Lower lobe of right lung (tissue), 2 donors: ENCODE measurements at places on chromosomes 5 and 9. TPM values are rescaled to one million over a fixed set of nuclear protein-coding genes. Genes with fewer than 3 reads are reported as not detected.

- DNase-seq = no peak
Measured at GRCh38 chr9:14293801-14294200, 20.1 kb downstream of the NFIB start.

GRCh38 chr5:16780325-16780724 lies 155.8 kb downstream of the MYO10 start:
- no peak for DNase-seq

DNA sequence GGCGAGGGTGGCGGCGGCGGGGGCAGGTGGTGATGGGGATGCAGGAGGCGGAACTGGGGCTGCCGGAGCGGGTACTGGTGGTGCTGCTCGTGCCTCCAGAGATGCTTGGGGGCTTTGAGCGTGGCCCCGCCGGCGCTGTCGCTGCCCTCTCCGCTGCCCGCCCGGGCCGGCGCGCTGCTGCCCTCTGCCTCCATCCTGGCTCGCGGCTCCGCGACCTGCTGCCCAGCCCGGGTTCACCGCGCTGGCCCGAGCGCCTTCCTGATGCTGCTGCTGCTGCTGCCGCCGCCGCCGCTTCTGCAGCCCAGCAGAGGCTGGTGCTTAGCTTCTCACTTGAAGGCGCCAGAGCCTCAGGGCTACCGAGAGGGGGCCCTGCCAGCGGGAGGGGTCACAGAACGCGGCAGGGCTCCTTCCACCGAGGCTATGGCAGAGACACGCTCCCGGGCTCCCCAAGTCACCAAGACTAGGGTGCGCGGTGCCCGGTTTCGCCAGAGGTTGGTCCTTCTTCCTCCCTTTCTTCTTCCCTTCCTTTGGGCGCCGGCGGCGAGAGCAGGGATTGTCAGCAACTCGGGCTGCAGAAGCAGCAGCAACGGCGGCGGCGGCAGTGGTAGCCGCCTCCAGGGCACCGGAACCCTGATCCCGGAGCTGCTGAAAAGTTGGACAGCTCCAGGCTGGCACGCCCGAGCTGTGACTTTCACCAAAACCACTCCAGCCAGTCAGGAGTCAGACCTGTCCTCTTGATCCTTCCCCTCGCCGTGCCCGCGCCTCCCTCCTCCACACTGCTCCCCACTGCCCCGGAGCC lies at the start of gene PDE4D:
PDE4D (minus strand) TSS at position 298 of the 799 bp plus-strand sequence.
- DNase-seq = peak; percentile 66

GRCh38 chr5:151139015-151139414 lies 18.6 kb downstream of the ANXA6 start:
- DNase-seq = no peak

DNA sequence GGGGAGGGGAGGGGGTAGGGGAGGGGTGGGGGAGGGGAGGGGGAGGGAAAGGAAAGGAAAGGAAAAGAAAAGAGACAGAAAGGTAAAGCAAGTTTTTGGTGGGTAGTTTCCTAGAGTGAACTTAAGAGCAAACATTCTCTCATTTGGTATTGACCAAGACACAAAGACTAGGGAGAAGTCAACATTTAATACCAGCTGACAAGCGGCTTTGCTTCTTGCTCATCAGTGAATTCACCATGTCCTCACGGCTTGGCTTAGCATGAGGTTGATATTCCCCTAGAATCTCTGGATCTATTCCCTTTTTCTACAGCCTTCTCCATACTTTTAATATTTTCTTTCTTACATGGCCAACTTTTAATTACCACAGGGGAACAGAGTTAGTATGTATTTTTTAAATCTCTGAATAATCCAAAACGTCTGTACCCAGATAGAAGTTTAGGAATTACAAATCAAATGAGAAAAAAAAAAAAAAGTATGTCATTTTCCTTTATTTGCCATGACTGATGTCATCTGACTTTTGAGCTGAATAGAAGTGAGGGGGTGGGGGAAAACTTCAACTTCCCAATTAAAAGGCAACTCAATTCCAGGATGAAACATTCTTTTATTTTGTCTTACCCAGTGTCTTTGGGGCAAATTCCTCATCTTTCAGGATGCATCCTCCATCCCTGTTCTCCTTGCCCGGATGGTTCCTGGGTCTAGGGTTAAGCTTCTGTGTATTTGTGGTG lies 40.1 kb upstream of the GLIS3 start:
- DNase-seq = no peak

DNA sequence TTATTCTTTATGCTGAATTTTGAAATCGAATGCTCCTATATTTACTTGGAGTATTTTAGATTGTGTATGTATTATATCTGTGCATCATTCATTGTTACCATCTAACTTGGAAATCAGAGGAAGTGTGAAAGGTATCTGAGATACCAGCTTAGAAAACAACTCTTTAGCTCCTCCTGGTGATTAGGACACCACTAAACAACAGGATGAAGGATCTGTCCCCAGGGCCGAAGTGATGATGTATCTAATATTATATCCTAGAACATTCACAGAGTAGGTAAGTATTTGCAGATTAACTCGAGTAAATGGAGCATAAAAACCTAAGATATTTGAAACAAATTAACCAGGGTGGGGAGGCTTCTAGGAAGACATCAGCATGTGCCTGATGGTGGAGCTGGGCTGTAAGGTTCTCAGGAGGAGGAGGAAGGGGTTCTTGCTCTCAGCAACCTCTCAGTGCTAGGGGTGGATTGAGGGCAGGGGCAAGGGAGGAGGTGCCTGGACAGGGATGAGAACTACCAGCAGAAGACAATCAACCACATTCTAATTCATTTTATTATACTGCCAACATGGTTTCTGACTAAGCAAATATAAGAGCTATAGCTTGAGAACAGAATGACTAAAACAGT lies 2.6 kb upstream of the NFIL3 start:
- DNase-seq = no peak

DNA sequence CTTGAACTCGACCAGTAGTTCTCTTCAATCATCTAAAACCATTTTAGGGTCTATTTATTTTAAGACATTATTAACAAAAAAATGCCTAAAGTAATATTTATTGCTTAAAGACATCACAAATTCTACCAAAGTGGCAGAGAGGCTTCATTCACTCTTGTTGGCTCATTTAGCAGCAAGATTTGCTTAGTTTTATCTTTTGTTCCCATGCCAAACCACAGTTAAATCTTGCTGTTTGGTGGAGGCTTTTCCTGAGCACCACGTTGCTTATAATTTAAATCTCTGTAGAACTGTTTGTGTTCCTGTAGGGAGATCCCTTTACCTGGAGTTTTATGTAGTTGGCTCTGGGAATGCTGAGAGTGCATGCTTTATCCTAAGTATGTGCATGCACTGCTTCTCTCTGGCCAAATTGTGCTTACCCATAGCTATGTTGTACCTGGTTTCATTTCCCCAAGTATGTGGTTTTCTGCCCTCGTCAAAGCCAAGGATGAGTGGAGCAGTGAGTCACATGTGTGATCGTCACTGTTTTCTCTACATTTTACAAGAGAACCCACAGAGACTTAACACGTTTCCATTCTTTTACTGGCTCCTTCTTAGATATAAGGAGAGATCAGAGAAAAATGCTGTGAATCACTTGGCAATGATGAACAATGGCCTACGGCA lies 42.1 kb upstream of the MAST4 start:
- DNase-seq = no peak

DNA sequence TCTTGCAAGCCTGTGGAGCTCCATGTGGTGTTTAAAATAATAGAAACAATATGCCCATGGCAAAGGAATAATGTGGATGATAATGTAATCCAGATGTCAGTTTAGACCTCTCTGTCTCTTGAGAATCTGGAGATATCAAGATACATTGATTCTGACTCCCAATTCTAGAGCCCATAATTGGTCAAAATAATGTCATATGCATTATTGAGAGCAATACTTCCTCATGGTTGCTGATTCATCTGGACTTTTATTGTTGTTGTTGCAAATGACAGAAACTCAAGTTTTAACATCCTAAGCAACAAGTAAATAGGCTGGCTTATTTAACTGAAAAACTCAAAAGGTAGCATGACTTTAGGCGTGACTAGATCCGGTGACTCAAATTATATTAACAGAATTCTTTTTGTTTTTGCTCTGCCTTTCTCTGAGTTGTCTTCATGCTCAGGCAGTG lies 152.1 kb downstream of the PCSK1 start:
- no peak for DNase-seq

- DNase-seq = no peak
Measured at GRCh38 chr5:137286025-137286610, 213.0 kb downstream of the SPOCK1 start.

GRCh38 chr5:97728920-97729319 lies 545.9 kb upstream of the RIOK2 start:
- no peak for DNase-seq

DNA sequence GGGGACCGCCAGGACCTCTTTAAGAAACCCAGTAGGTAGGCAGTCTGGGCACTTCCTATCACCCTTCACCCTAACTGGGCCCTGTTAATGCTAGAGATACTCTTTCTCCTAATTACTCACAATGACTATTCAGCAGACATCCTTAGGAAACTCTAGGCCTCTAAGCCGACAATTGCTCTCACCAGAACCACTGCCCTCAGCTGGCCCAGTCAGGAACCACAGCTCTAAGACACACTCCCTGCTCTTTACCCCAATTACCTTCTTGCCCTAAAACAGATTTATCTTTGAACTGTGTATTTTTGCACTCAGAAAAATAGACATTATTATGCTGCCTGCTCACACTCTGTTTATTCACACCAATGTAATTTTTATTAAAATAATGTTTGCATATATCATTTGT lies 432.6 kb upstream of the SLC30A5 start:
- DNase-seq = no peak

GRCh38 chr9:15576350-15577050 lies 23.7 kb downstream of the CCDC171 start:
- DNase-seq = no peak

GRCh38 chr5:135141303-135142268 lies 107.6 kb upstream of the PITX1 start:
- no peak for DNase-seq

The PKD2L2 gene
- not detected for total RNA-seq

The MYMK gene
- total RNA-seq = not detected

The IL7R gene
- 168 TPM for total RNA-seq

The SLC38A9 gene
- total RNA-seq = 23.8 TPM

The ALDH1A1 gene
- total RNA-seq = 238 TPM

The MOB3B gene
- 22.7 TPM for total RNA-seq

The CCNJL gene
- total RNA-seq = 15.5 TPM

The GBGT1 gene
- total RNA-seq = 38.5 TPM

The PCA3 gene
- not detected for total RNA-seq

The F2R gene
- total RNA-seq = 18.6 TPM
